ENCODE measurements at places on chromosomes 7 and 10. TPM values are rescaled to one million over a fixed set of nuclear protein-coding genes. Genes with fewer than 3 reads are reported as not detected.

DNA sequence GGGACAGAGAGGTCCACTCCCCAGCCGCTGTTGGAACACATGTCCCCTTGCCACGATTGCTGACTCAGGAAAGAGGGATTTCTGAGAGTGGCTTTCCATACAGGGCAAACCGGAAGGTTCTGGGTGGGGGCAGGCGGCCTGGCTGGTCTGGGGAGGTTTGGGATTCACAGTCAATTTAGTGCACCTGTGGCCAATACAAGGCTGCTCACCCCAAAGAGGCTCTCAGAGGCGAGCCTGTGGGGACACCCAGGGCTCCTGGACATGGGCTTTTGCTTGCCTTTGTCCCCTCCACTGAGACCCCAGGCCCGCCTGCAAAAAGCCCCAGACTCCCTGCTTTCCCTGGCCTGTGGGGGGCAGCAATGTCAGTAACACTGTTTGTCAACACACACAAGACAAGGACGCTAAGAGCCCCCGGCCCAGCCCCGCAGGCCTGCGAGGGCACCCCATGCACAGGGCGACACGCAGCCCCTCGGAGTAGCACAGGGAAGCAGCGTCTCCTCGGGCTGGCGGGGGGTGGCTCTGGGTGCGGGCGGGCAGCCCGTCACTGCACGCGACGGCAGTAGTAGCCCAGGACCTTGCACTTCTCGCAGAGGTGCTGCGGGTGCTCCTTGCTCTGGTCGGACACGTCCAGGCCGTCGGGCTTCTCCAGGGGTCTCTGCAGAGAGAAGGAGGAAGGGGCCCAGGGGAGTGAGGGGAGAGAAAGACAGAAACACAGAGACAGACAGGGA lies 38.7 kb downstream of the PPIF start:
- H3K4me1 ChIP-seq = no peaks in the 10 kb centered on the region
- H3K27ac ChIP-seq = no peak overlapping the region
- H3K36me3 ChIP-seq = no peaks in the 10 kb centered on the region
- H3K27me3 ChIP-seq = no peaks in the 10 kb centered on the region
- no peak overlapping the region for H3K4me3 ChIP-seq

DNA sequence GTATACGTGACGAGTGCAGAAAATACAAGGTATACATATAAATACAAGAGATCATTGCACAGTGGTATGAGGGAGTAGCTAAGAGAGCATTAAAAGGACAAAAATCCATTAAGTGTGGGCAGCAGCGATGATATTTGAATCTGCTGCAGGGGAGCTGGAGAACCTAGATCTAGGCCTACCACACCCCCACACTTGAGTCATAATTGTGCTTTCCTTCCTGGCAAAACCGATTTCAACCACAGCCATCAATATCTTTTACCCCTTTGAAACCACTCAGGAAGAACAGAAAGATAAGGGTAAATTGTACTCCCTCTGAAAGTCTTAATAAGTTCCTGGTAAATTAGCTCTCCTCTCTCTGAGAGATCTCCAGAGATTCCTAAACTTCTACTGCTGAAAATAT lies 345.0 kb downstream of the SORCS1 start:
- H3K27ac ChIP-seq = no peak overlapping the region
- H3K27me3 ChIP-seq = no peaks in the 10 kb centered on the region
- DNase-seq = no peak
- no peaks in the 10 kb centered on the region for H3K36me3 ChIP-seq
- no peaks in the 10 kb centered on the region for H3K4me1 ChIP-seq

DNA sequence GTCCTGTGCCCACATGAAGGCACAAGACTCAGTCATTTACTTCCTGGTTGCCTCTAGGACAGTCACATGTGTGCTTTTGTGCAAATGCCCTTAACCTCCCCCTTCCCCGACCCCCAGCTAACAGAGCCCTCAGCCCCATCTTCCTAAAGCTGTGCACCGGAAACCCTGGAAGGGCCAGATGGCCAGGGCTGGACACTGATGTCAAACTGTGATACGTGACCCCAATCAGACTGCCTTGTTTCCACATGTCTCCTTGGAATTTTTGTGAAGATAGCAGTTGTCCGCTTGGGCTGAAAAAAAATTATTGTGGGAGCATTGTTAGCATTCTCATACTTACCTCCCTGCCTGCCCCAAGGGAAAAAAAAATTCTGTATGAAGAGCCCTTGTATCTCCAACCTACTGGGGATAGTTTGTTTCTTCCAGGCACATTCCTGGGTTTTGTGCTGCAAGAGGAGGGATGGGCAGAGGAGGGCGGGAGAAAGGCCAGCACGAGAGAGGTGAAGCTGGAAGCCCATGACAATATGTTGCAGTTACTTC lies 17.0 kb upstream of the ADAM12 start:
- DNase-seq = no peak
- H3K4me1 ChIP-seq = no peaks in the 10 kb centered on the region
- no peak overlapping the region for H3K4me3 ChIP-seq

GRCh38 chr10:125824736-125825135 lies 1.4 kb downstream of the BCCIP start:
- DNase-seq = no peak
- H3K27ac ChIP-seq = no peak overlapping the region
- no peaks in the 10 kb centered on the region for H3K27me3 ChIP-seq
- peak overlapping the region; percentile 100 for H3K4me3 ChIP-seq
- peaks cover 30% of the 10 kb centered on the region for H3K36me3 ChIP-seq

DNA sequence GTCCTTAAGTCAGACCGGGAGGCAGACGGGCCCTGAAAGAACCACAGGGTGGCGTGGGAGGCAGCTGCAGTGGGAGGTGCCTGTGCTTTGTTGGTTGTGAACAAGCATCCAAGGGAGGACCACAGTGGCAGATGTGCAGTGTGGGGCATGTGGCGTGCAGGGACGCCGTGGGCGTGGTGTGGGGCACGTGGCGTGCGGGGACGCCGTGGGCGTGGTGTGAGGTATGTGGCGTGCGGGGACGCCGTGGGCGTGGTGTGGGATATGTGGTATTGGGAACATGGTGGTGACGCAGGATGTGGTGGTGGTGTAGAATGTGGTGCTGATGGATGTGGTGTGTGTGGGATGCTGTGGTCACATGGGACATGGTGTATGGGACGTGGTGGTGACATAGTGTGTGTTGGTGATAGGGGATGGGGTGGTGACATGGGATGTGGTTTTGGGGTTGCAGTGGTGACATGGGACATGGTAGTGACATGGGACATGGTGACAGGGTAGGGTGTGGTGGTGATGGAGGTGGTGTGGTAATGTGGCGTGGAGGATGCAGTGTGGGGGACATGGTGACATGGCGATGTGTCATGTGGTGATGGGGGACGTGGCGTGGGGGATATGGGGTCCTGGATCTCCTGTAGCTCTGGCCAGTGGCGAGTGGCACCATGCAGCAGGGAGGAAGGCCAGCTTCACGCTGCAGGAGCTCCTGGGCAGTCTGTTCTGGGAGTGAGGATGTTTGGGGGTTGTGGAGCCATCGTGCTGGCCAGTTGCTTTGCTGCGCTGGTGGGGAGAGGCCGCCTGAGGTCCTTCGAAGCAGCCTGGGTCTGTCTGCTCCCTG lies 78.8 kb downstream of the INPP5A start:
- H3K27me3 ChIP-seq = no peaks in the 10 kb centered on the region
- no peak overlapping the region for H3K27ac ChIP-seq
- H3K36me3 ChIP-seq = no peaks in the 10 kb centered on the region
- H3K4me3 ChIP-seq = no peak overlapping the region

DNA sequence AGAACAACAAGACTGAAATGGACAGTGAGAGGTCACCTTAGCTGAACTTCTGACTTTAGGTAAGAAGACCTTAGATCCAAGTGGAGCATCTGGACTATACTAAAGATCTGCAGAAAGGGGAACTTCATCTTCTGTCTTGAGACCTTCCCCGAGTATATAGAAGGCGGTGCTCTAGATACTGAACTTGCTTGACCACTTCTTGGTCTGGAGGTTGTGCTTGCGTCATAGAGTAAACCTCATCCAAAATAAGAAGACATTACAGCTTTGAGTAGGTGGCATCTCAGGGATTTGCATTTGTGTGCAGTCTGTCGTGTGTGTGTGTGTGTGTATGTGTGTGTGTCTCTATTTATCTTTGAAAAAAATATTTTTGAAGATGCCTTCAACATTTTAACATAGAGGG lies 157.5 kb downstream of the CHN2 start:
- no peak overlapping the region for H3K27ac ChIP-seq
- no peak overlapping the region for H3K4me3 ChIP-seq
- DNase-seq = no peak

DNA sequence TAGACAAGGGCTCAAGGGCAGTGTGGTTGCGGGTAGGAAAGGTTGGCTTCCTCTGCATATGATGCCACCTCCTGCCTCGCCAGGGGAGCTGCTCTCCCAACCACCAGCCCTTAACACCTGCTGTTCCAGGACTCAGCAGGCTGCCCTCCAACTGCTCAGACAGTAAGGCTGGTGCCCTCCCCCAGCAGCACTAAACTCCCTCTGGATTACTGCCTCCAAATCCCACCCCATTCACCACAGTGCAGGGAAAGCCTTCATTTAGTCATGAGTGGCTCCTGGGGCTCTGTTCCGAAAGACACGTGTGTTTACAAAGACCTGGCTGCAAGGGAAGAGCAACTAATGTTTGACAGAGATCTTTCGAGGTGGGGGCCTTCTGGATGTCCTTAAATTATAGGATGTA lies 437.2 kb upstream of the MKI67 start:
- H3K4me3 ChIP-seq = no peak overlapping the region
- no peaks in the 10 kb centered on the region for H3K36me3 ChIP-seq
- no peaks in the 10 kb centered on the region for H3K27me3 ChIP-seq
- H3K4me1 ChIP-seq = no peaks in the 10 kb centered on the region

GRCh38 chr10:101818872-101819633 lies 809 bp upstream of the OGA start:
- peak overlapping the region; percentile 91 for H3K27ac ChIP-seq
- peak; percentile 23 for DNase-seq
- peak overlapping the region; percentile 96 for H3K4me3 ChIP-seq
- H3K27me3 ChIP-seq = no peaks in the 10 kb centered on the region

- DNase-seq = no peak
- no peaks in the 10 kb centered on the region for H3K27me3 ChIP-seq
- H3K4me3 ChIP-seq = no peak overlapping the region
- peaks cover 10% of the 10 kb centered on the region for H3K4me1 ChIP-seq
- H3K27ac ChIP-seq = no peak overlapping the region
These were observed 556.3 kb downstream of the GRM8 start for GRCh38 chr7:126696256-126697038.

GRCh38 chr7:2753148-2753547 lies 65.1 kb downstream of the AMZ1 start:
- no peak overlapping the region for H3K4me3 ChIP-seq
- no peak overlapping the region for H3K27ac ChIP-seq
- H3K27me3 ChIP-seq = no peaks in the 10 kb centered on the region
- peaks cover 7% of the 10 kb centered on the region for H3K4me1 ChIP-seq
- DNase-seq = no peak
- no peaks in the 10 kb centered on the region for H3K36me3 ChIP-seq

DNA sequence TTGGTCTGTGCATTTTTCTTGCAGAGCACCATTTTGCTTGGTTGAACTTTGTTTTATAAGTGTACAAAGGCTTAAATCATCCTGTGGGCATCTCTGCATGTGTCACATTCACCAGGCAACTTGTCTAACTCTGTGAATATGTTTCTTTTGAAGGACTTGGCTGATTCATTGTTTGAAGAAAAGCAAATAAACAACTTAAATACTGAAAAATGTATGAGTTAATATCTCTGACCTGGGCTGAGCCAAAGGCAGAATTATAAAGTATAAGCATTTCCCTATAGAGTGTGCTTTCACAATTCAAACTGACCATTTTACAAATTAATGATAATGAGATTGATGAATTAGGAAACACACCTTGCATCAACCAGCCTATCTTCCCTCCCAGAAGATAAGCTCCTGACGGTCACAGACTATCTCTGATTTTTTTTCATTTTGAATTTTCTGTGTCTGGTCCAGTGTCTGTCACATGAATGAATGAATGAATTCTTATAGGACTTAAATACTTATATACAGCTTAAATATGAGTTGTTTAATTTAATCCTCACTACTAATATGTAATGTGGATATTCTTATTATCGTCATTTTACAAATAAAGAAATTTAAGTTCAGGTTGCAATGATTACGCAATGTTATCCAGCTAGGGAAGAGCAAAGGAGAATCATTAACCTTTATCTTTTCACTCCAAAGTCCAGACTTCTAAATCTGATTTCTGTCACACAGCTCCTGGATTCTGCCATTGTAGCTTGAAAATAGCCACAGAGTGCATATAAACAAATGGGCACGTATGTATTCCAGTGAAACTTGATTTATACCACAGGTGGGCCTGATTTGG lies 182.0 kb upstream of the PHYHIPL start:
- no peak overlapping the region for H3K27ac ChIP-seq
- H3K4me3 ChIP-seq = no peak overlapping the region
- H3K36me3 ChIP-seq = no peaks in the 10 kb centered on the region

DNA sequence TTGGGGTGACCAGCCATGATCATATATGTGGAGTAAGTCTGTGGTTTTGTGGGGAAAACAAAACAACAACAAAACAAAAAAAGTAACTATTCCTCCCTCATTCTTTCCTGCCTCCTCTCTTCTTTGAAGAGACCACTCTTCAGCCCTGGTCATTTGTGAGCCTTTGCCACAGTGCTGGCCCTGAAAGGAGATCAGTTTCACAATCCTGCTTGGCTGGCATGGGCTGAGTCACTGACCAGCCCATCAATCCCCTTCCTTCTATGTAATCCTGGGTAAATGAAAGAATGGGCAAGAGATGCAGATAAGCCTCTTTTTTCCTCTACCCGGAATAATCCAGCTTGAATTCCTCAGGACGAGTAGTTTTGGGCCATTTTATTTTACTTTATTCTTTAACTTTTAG lies 13.6 kb downstream of the CSTF2T start:
- no peaks in the 10 kb centered on the region for H3K4me1 ChIP-seq
- no peak overlapping the region for H3K4me3 ChIP-seq
- no peak for DNase-seq
- H3K27me3 ChIP-seq = peaks cover 8% of the 10 kb centered on the region

DNA sequence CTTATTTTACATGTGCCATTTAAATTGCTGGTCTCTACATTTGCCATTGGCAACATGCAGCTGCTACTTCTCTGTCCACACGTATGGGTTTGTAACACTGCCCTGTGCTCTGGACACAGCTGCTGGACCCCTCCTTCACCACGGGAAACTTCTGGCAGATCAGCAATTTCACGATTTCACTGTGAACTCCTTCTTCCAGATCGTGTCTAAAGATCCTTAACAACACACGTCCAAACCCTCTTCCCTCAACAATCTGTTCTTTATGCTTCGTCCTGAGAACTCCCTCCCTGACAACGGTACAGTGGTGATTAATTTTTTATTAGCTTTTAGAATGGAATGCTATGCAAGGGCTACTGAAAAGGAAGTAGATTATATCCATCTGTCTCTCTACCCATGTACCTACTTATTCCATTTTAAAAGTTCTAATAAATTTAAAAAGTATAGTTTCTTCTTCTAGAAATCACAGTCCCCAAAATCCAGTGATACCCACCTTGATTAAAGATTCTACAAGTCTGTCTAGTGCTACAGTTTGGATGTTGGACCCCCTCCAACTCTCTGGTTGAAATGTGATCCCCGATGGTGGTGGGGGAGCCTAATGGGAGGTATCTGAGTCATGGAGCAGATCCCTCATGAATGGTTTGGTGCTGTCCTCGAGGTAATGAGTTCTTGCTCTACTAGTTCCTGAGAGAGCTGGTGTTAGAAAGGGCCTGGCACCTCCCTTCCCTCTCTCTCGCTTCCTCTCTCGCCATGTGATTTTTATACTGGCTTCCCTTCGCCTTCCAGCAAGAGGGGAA lies 81.0 kb downstream of the KIAA1549 start:
- DNase-seq = no peak
- H3K4me1 ChIP-seq = peaks cover 29% of the 10 kb centered on the region
- H3K27me3 ChIP-seq = peaks cover 11% of the 10 kb centered on the region
- H3K4me3 ChIP-seq = no peak overlapping the region

The ZNF239 gene
- 0.81 TPM for total RNA-seq

The ZNF37A gene
- 18.8 TPM for total RNA-seq

The TBXAS1 gene
- total RNA-seq = 21.2 TPM

The GBX1 gene
- not detected for total RNA-seq

The STOX1 gene
- 0.30 TPM for total RNA-seq

The GRID2IP gene
- total RNA-seq = 0.15 TPM

The PNLIPRP1 gene
- total RNA-seq = not detected

The HKDC1 gene
- 11.1 TPM for total RNA-seq

The ADAMTS14 gene
- total RNA-seq = not detected
